ENCODE measurements at places on chromosomes 5 and 9. TPM values are rescaled to one million over a fixed set of nuclear protein-coding genes. Genes with fewer than 3 reads are reported as not detected.

FOXD4L6 gene
- total RNA-seq = not detected

DNA sequence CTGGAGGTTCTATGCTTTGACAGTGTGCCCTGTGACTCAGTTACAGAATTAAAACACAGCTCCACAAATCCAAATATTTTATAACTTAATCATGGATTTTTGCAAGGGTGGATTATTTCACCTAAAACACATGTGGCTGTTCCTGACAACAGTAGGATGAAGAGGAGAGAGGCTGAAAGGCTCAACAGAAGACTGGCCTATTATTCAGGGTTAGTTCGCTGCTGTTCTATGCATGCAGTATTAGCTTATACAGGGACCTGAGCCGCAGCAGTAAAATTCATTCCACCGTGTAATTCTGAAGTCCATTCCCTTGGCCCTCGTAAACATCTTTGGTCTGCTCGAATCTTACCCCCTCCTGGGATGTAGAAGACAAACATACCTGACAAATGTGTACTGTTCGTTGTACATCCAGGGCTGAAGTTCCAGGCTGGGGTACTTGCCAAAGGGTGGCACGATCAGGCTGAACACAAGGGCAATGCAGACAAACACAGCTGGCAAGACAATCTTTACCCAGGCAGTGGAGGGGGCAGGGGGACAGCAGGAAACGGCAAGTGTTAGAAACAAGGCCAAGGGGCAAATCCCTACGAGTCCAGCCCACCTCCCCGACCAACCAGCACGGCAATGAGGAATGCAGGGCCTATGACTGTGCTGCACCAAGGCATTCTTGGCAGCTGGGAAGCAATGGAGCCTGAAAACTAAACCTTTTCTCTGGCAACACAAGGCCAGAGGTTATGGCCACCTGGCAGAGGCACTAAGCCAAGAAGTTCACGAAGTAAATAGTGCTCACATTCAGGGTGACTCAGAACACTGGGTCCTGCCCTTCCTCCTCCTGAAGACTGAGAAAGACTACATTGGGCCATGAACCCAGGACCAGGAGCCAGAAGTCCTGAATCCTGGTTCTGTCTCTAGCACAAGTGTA, 46.8 kb downstream of the NIPSNAP3B start:
- peak; percentile 17 for DNase-seq

- no peak for DNase-seq
Observed at GRCh38 chr5:177510567-177511053, 984 bp upstream of the DOK3 start.

- no peak for DNase-seq
Observed at GRCh38 chr9:77829420-77829819, 181.3 kb upstream of the GNA14 start.

- no peak for DNase-seq
Observed at GRCh38 chr5:111930449-111930848, 173.5 kb upstream of the NREP start.

- DNase-seq = peak; percentile 90
Observed at GRCh38 chr5:38598994-38599617, 42.7 kb upstream of the LIFR start.
